NCI-H1436 treated with DMSO at 0.1 percent for 48 hours (cell line): ENCODE measurements at places on chromosomes 2 and 18.

DNA sequence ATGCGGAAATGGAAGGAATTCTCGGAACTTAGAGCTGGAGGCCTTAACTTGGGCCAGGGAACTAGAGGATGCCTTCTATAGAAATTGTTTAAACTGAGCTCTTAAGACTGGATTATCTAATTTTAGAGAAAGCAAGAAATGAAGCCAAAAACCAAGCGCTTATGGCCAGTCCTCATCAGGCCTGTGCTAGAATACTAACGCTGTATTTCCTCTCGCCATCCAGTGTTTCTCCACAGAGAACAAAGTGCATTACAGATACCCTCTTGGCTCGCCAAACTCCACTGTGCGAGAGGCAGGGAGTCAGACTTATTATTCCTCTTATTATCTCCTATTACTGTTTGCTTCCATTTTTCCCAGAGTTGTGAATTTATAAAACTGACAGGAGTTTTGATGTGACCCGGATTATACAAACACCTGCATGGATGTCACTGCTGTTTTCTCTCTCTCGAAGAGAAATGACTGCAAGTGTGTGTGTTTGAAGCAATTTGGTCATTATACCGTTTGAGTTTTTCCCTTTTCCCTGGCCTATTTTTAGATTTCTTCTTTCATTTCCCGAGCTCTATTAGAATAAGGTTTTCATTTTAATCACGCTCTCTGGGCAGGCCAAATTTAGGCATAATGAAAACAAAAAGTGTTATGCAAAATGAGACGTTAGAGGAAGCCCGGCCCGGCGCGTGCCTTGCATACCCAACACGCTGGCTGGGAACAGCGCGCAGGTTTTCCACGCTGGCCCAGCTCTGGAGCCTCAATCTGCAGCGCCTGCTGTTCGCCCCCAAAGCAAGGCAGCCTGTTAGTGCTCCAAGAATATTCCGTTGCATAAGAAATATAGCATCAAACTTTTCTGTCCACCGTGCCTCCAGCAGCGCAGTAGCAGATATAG, 103.3 kb downstream of the ALK start:
- DNase-seq: no peak

- no peak for DNase-seq
These were observed 15.9 kb upstream of the WIPF1 start for GRCh38 chr2:174613531-174613930.

DNA sequence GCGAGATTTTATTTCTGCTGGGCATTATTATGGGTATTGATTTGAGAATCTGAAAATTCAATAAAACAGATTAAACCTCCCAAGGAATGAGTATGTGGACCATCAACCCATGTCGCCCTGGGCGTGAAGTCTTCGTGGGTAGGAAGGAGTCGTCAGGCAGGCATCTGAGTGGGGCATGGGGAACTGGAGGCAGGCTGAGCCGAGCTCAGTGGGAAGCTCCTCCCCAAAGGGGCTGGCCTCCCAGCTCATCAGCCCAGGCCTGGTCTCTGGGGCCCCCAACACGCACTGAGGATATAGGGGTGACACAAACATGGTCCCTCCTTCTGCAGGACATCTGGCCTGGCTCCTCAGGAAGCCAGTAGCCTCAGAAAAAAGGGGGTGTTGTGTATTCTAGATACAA, 265.2 kb downstream of the TFCP2L1 start:
- no peak for DNase-seq

DNA sequence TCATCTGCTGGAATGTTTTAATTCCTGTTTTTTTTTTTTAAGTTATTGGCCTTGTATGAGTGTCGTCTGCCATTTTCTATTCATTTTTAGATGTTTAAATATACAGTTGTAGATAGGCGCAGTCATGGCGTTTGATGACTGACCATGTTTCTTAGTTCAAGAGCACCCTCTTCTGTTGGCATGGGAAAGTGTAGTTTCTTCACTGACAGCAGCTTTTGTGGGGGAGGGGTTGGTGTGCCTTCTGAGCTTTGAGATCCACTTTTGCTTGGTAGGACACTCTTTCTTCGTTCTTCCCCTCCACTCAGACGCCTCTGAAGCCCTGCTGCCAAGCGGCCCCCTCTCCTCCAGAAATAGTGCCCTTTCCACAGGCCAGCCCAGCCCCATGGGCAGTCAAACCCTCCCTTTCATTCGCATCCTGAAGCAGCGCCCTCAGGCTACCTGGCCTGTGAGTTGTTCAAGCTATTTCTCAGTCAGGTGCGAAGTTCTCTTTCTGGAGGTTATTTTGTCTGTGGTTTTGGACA, 492.0 kb downstream of the TNS1 start:
- DNase-seq: peak; percentile 67

- DNase-seq: no peak
These were observed 21.9 kb downstream of the TMEM237 start for GRCh38 chr2:201621293-201621999.

DNA sequence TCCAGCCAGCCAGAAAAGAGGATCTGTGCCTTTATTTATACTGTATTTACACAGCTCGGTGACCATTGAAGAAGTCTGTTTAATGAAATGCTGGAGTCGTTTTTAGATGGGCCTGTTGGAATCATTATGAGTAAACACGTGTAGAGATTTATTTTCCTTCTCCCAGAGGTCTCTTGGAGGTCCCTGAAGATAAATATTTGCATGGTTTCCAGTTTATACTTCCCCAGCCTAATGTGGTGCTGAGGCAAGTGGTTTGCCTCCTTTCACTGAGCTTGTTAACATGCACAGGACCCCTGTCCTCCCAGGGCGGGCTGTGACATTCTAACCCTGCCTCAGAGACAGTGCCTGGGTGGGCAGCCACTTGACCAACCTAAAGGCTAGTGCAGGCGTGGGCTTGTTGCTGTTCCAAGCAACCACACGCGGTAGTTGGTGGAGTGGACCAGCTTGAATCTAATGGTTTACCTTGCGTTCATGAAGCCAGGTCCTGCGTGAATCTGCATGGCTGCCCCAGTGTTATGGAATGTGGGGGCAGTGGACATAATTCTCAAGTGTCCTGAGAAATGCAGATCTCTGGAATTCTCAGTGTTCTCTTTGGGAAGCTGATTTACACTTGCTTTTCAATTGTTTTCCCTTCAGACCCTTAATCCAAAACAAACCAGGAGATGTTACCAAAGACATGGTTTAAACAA, 130.2 kb upstream of the DLX2 start:
- no peak for DNase-seq

GRCh38 chr2:160007111-160007510, 55.3 kb downstream of the PLA2R1 start:
- no peak for DNase-seq

GRCh38 chr2:217195658-217196446, 336.0 kb upstream of the TNP1 start:
- no peak for DNase-seq

GRCh38 chr2:39020383-39020782, 100.5 kb downstream of the SOS1 start:
- no peak for DNase-seq

- no peak for DNase-seq
These were observed 13.8 kb upstream of the YWHAQ start for GRCh38 chr2:9644603-9645002.

GRCh38 chr2:95231723-95232122, 24.4 kb downstream of the ZNF892 start:
- DNase-seq: no peak

DNA sequence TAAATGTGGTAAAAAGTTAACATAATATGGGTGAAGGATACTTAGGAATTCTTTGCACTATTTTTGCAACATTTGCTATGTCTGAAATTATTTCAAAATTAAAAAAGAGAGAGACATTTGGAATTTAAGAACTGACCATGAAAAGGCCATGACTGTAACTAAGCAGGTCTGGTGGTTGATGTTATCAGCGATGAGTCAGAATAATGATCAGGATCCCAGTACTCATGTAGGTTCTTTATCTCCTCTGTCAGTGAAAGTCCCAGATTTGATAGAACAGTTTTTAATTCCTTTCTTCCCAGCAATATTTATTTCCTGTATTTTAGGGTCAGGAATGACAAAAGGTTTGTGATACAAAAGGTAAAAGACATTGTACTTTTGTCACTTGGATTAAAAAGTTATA, 242.4 kb upstream of the ZNF521 start:
- no peak for DNase-seq

DNA sequence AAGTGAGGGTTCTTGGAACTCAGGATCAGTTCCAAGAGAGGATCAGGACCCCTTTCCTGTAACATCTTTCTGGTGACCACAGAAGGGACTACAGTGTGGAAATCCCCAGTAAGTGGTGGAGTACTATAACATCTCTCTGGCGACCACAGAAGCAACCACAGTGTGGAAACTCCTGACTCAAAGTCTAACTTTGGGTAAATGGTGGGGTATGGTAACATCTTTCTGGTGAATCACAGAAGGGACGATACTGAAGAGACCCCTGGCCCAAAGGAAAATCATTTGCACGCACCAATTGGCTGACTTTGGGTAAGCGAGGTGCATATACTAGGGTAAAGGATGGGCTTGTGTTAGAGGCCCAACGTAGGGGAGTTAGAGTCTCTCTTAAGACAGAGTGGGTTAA, 56.3 kb upstream of the GULP1 start:
- DNase-seq: no peak

- DNase-seq: no peak
These were observed 108.2 kb upstream of the TWIST2 start for GRCh38 chr2:238739668-238740067.

DNA sequence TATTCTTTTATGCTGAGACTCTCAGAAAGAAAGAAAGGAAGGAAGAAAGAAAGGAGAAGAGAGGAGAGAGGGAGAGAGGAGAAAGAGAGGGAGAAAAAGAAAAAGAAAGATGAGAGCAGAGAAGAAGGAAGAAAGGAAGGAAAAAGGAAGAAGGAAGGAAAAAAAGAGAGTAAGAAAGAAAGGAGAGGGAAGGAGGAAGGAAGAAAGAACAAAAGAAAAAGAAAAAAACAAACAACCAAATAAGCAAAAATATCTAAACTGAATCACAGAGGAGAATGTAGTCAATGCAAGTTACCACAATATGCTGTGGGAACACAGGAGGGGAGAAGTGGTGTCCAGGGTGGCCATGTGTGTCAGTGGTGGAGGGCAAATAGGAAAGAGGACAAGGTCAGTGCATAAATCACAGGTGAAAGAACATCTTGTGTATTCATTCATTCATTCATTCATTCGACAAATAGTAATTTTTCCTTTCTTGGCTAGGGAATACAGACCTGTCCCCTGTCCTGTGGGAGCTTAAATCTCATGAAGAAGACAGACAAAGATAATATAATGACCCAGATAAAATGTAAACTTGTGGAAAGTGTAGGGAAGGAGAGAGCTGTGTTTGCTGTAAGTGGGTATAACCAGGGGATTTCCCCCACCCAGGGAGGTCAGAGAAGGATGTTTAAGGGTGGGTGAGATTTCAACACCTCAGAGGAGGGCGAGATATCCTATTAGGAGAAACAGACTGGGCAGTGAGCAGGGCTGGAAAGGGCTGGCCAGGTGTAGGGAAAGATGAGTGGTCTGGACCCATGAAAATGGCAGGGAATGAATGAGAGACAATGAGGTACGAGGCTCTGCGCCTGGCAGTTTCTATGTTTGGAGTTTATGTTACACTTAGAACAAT, 50.7 kb downstream of the IL1R2 start:
- DNase-seq: no peak
